Stimulated activated CD8-positive, alpha-beta memory T cell treated with anti-CD3 and anti-CD28 coated beads, Interleukin-4, amount 100 ng/mL, for 1 hour (primary cell): ENCODE measurements at places on chromosomes 12 and 14.

DNA sequence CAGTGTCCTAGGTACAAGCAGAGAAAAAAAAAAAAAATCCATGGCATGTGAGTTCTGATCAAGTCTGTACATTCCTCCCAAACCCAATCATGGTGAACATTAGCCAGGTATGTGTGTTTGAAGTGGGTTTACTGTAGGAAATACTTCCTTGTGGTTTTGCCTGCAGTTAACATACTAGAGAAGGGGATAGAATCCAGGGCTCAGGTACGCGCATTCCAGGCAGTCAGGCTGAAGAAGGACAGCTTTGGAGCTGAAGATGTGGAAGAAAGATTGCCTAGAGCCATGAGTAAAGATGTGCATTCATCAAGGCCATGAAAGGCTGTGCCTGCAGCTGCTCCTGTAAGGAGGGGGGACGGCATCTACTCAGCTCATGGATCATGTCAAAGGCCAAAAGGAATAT, 88.2 kb upstream of the NTF3 start:
- DNase-seq: no peak

GRCh38 chr14:66369157-66369697, 116.9 kb upstream of the CCDC196 start:
- no peak for DNase-seq

DNA sequence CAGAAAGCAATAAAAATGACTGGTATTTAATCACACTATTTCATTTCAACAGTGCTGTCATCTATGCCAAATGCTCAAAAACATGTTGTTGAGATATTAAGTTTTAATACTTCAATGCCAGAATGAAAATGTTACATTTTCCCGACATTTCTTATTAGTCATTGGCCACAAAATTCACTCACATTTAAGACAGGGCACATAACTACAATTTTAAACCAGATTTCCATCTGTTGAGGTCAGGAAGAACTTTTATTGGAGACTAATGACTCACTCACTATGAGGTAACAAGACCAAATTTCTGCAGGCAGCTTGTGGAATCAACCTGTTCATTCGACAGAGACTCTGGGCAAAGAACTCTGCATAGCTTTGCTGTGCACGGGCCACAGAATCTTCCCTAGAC, 36.8 kb downstream of the PPTC7 start:
- no peak for DNase-seq

- no peak for DNase-seq
These were observed 35.0 kb upstream of the NAV3 start for GRCh38 chr12:77795699-77796098.

DNA sequence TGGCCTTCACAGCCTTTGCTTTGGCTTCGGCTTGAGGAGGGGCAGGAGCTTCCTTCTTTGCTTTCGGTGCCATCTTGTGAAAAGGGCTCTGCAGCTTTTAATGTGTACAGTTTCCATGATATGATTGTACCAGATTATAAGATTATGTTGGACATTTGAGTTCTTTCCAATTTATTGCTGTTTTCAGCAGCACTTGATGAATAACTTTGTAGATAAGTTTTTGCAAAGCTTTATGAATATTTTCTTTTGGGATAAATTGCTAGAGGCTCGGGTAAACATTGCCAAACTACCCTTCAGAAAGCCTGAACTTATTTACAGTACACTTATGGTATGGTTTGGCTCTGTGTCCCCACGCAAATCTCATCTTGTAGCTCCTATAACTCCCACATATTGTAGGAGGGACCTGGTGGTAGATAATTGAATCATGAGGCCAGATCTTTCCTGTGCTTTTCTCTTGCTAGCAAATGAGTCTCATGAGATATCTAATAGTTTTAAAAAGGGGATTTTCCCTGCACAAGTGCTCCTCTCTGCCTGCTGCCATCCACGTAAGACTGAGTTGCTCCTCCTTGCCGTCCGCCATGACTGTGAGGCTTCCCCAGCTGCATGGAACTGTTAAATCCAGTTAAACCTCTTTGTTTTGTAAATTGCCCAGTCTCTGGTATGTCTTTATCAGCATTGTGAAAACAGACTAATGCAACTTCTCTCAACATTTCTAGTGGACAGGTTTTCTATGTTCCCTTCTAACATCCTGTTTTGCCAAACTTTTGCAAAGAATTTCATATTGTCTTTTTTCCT, 70.4 kb downstream of the RCOR1 start:
- DNase-seq: no peak

- no peak for DNase-seq
These were observed 93.7 kb downstream of the SOX5 start for GRCh38 chr12:23855813-23856212.

GRCh38 chr12:58489394-58489793, 430.9 kb downstream of the LRIG3 start:
- no peak for DNase-seq

DNA sequence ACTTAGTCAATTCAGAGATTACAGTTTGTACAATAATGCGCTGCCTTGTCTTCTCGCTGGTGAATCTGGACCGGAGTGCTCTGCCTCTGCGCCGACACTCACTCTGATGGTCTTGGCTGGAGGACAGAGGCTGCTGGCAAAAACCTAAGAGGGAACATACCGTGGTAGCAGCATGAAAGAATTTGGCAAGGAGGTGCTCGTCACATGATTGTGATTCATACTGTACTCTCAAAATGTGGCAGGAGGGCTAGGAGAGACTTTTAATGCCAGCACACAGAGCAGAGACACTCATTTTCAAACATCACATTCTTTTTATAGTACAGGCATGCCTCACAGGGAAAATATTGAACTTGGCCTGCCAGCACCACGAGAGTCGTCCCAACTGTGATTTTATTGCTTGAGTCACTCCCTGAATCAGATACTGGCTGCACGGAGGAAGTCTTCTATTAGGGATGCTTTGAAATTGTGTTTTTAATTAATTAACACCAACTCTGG, 67.8 kb downstream of the HMGA2 start:
- DNase-seq: no peak

GRCh38 chr12:128076188-128076587, 190.8 kb upstream of the TMEM132C start:
- no peak for DNase-seq

GRCh38 chr12:54134850-54135249, 53.9 kb downstream of the SMUG1 start:
- no peak for DNase-seq

DNA sequence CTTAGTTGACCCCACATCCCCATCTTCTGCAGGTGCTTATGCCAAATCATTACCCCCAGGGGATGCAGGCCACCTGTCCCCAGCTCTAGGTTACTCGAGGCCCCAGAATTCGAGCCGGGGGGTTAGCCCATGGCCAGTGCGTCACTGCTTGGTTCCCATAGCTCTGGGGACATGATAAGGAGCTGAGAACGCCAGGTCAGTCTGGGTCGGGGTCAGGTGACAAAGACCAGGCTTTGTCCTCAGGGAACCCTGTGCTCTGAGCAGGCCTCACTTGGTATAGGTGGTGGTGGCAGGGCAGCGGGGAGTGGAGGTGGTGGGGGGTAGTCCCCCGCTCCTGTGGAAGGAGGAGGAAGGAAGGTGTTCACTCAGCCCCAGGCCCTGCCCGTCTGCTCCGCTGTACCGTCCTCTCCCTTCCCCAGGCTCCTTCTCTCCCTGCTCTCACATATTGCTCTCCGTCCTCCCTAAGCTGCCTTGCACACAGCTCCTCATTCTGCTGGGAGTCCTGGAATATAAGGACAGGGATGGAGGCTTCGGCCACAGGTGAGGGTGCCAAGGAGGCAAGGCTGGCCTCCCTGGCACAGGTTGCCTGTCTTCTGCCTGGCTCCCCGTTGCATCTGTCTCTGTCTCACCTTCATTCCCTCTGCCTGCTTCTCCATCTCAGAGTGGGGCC, 2.0 kb upstream of the MYH6 start:
- no peak for DNase-seq

DNA sequence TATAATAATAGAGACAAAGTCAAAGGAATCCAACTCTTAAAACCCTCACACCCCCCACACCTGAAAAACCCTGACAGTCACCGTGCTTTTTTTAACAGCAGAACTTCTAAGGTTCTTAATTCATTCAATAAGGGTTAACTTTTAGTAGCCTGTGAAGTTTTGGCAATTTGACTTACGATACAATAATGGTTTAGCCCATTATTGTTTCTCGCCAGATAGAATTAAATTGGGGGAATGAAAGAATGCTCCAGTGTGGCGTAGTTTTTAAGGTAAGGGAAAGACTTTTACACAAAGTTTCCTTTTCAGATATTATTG, 604 bp upstream of the MAGOHB start:
- DNase-seq: no peak

GRCh38 chr12:9711664-9712063, 21.2 kb downstream of the CLECL1 start:
- no peak for DNase-seq

GRCh38 chr12:6205144-6205539, 4.9 kb downstream of the CD9 start:
- no peak for DNase-seq

GRCh38 chr14:104499784-104500760, 79.5 kb upstream of the C14orf180 start:
- DNase-seq: no peak
